T-cell (primary cell): ENCODE measurements at places on chromosomes 2 and 18. TPM values are rescaled to one million over a fixed set of nuclear protein-coding genes. Genes with fewer than 3 reads are reported as not detected.

GRCh38 chr2:224819075-224819474 lies 102.9 kb upstream of the CCDC195 start:
- no peak for DNase-seq

GRCh38 chr2:59025157-59025757 lies 784.1 kb upstream of the FANCL start:
- DNase-seq, result peak; percentile 1

- no peak for DNase-seq
These were observed 52.1 kb upstream of the LAPTM4A start for GRCh38 chr2:20103530-20103929.

GRCh38 chr2:151258121-151258520 lies 3.5 kb downstream of the RBM43 start:
- DNase-seq, result no peak

GRCh38 chr18:71405169-71405809 lies 1116.4 kb downstream of the SOCS6 start:
- DNase-seq, result no peak

GRCh38 chr2:22748909-22749308 lies 636.1 kb upstream of the KLHL29 start:
- DNase-seq, result no peak

- no peak for DNase-seq
These were observed 372.2 kb downstream of the INSIG2 start for GRCh38 chr2:118460425-118460824.

The VWC2L gene
- total RNA-seq, result not detected
